ENCODE measurements at places on chromosomes 7 and 10.

DNA sequence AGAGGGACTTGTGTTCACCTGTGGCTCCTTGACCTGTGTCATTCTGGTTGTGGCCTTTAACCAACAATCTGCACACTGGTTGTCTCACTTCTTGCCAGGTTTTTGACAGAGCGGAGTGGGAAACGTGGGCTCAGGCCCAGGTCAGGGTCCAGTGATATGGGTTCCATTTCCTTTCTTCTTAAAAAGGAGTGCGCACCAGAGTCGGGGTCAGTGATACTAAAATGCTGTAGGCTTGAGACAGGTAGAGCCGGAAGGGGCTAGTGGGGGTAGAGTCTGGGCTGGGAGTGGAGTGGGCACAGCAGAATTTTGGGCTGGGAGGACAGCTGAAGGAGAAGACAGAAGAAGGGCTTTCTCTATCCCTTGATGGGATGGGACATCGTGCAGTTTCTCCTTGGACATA lies 61.2 kb downstream of the SH2D4B start:
- no peak for DNase-seq

DNA sequence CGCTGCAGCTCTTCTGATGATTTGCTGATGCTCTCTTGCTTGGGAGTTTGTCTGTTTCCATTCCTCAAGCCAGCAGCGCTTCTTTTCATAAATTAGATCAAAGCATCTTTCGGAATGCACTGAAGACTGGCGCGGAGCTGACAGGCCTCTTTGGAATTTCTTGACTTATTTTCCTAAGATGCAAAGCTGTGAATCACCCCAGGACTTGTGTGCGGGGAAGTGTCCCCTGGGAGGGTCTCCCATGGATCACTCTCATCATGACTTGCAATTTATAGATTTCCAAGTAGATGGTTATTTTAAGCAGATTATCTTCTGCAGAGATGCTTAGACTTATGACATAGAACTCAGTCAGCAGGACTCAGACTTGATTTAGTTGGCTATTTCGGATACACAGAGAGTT lies 467.2 kb downstream of the TCERG1L start:
- DNase-seq, result no peak

- DNase-seq, result no peak
Observed at GRCh38 chr7:67753891-67754290, 757.3 kb downstream of the TYW1 start.

- no peak for DNase-seq
Observed at GRCh38 chr10:125208854-125209565, 48.6 kb upstream of the CTBP2 start.

DNA sequence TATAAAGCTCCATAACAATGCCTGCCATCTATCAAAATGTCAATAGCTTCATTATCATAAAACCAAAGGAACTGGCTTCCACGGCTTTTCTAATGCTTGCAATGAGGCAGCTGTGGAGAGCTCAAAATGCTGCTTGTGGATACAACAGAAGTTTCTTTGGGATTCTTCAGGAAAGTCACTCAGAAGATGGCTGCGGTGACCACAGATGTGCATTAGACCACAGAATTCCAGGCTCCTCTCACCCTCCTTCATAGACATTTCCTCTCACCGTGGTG lies 77.2 kb downstream of the CDCA7L start:
- no peak for DNase-seq

GRCh38 chr7:158840604-158841003 lies 11.3 kb upstream of the ESYT2 start:
- DNase-seq, result no peak

GRCh38 chr10:13528875-13529713 lies at the start of gene BEND7:
BEND7 (minus strand) TSS chr10:13529014; CDS start chr10:13528533, 481 bp downstream.
- peak; percentile 23 for DNase-seq

- DNase-seq, result no peak
Observed at GRCh38 chr7:147413557-147413870, 1177.1 kb upstream of the C7orf33 start.

GRCh38 chr10:11396311-11396955 lies 215.0 kb downstream of the USP6NL start:
- no peak for DNase-seq

DNA sequence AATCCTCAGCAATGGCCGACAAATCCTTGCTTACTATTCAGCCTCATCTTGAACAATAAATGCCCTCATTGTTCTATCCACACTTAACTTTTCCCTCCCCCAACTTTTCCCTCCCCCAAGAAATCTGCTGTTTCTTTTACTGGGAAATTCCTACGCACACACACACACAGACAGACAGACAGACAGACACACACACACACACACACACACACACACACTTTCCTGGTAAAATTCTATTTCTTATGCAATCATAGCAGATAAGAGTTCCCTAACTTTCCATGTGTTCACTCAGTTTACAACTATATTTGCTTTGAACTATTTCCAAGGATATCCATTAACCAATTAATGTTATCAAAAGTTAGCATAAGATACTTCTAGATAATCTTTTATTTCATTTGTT lies 52.9 kb downstream of the RELN start:
- no peak for DNase-seq

- no peak for DNase-seq
Observed at GRCh38 chr10:106864031-106864430, 300.5 kb downstream of the SORCS1 start.

DNA sequence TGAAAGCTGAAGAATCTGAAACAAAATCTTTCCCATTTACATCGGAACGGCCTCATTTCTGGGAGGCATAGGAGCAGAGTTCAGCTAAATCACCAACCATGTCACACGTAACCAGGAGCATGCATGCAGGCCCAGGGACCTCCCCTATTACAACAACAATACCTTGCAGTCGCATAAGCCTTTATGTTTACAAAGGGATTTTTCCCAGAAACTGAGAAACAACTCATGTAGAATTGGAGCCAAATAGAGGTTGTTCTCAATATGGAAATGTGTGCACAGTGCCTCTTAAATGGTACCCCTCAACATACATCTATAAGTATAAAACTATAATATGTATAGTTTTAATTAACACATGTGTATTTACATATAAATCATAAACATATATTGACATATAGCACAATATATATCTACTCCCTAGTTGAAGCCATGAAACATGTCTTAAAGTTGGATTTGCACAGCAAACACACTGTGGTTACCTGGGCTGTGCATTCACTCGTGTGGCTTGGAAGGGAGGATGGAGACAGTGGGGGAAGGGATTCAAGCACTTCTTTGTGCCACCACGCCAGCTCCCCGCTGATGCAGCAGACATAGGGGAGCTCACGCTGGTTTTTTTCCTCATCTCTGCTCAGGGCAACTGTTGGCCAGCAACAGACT lies 35.0 kb upstream of the DGKI start:
- no peak for DNase-seq

GRCh38 chr10:117535298-117536071 lies 7.1 kb upstream of the EMX2 start:
- DNase-seq, result peak; percentile 37

GRCh38 chr10:133274751-133275683 lies 1.7 kb downstream of the ADAM8 start:
- DNase-seq, result peak; percentile 60

DNA sequence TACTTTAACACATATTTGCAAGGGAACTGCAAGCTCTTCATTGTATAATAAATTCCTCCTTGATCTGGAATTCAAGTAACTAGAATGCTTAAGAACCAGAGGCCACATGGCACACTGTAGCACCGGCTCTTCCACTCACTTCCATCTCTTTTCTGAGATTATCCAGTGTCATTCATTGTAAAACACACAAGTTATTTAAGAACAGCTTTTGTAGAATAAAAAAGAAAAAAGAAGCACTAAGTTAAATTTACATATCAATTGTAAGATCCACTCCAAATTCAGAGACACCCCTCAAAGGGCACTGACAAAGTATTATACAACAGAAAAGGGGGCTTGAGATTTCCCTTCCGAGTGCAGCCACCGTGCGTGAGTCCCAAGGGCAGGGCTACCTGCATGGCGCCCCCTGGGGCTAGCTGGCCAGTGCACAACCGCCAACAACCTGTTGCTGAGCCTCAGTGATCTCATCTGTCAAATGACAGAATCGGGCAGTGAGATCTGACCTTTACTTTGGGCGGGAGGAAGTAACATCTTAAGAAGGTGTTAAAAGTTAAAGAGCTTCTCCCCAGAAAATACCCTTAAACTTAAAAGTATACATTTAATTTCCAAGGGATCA lies 12.5 kb downstream of the GLI3 start:
- no peak for DNase-seq

DNA sequence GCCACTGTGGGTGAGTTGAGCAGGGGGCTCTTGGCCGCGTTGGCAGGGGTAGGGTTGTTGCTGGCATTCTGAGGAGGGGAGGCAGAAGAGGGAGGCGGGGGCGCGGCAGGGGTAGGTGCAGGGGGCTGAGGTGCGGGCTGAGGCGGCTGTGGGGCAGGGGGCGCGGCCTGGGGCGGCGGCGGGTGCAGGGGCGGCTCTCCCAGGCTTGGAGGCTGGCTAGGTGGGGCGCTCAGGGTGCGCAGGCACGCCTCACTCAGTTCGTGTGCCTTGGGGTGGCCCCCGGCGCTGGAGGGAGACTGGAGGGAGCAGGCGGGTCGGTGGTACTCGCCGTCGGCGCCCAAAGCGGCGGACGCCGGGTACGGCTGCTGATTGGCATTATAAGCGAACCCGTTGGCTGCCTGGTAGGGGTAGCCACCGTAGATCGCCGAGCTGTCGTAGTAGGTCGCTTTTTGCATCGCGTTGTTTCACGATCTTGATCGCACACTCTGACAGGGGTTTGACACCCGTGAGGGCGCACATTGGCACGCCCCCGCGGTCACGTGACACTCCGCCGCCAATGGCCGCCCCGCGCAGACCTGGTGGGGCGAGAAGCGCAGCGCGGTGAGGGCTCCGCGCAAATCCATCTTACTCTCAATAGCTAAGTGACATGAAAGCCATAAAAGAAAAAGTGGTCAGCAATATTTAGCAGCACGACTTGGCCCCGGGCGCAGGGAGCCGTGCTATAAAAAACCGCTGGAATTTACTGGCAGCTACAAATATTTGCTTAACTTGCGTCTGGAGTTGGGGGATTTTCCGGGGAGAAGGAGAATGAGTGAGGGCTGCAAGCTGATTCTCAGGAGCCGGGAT lies 7.9 kb upstream of the HOXA2 start:
- no peak for DNase-seq

- no peak for DNase-seq
Observed at GRCh38 chr10:30691639-30692015, 62.1 kb upstream of the LYZL2 start.

- no peak for DNase-seq
Observed at GRCh38 chr10:11141571-11142091, 124.0 kb downstream of the CELF2 start.

GRCh38 chr10:14330388-14331061 lies at the start of gene FRMD4A:
FRMD4A (minus strand) TSS chr10:14330924.
- no peak for DNase-seq

GRCh38 chr10:75462865-75463264 lies 31.4 kb downstream of the LRMDA start:
- DNase-seq, result no peak

- no peak for DNase-seq
Observed at GRCh38 chr7:21412410-21412851, 15.5 kb upstream of the SP4 start.

- peak; percentile 99 for DNase-seq
Observed at GRCh38 chr10:30433730-30434272, at the start of gene MAP3K8. MAP3K8 (plus strand) TSS chr10:30434184; CDS start chr10:30438939, 4,755 bp downstream.

DNA sequence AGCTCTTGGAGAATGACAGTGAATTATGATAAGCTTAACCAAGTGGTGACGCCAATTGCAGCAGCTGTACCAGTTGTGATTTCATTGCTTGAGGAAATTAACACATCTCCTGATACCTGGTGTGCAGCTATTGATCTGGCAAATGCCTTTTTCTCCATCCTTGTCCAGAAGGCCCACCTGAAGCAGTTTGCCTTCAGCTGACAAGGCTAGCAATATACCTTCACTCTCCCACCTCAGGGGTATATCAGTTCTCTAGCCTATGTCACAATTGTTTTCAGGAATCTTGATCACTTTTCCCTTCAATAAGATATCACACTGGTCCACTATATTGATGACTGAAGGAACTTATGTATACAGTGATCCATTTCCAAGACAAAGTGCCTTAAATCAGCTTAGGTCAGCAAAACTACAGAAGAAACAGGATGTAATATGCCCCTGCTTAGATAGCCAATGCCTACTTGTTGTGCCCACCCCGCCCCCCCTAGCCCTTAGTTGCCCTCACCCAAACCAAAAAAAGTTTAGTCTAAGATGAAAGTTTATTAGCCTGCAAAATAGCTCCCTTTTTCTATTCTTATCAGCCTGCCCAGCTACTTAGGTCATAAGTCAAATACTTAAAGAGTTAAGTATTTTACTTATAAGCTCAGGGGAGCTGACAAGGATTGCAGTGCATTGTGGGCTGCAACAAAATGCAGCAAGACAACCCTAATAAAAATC lies 45.1 kb downstream of the PTPRE start:
- DNase-seq, result no peak

- no peak for DNase-seq
Observed at GRCh38 chr10:123434435-123435039, 231.6 kb upstream of the GPR26 start.

DNA sequence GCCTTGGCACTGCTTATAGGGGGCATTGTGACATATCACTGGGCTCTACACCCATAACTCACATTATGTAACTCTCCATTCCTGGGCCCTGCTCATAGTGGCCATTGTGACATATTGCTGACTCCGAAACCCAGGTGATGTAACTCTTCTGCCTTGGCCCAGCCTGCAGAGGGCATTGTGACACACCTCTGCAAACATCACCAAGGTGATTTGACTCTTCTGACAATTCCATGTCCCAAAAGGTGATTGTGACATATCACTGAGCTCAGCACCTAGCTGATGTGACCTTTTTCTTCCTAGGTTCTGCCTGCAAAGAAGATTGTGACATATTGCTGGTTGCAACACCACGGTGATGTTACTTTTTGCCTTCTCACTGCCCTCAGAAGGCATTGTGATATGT lies 36.5 kb upstream of the ZNF680 start:
- no peak for DNase-seq

- no peak for DNase-seq
Observed at GRCh38 chr10:101580486-101581399, 7.3 kb downstream of the POLL start.

DNA sequence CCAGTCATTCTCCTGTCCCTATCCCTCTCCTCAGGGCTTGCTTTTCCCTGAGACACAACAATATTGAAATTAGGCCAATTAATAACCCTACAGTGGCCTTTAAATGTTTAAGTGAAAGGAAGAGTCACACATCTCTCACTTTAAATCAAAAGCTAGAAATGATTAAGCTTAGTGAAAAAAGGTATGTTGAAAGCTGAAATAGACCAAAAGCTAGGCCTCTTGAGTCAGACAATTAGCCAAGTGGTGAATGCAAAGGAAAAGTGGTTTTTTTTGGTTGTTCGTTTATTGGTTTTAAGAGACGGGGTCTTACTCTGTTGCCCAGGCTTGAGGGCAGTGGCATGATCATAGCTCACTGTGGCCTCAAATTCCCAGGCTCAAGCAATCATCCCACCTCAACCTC lies 9.7 kb upstream of the ATAD1 start:
- no peak for DNase-seq

GRCh38 chr10:133124357-133125211 lies 35.4 kb upstream of the KNDC1 start:
- peak; percentile 76 for DNase-seq

GRCh38 chr10:74955796-74956195 lies 129.4 kb downstream of the KAT6B start:
- peak; percentile 6 for DNase-seq
